ENCODE measurements at places on chromosomes 12 and 14. TPM values are rescaled to one million over a fixed set of nuclear protein-coding genes. Genes with fewer than 3 reads are reported as not detected.

CLEC7A gene
- 1.4 TPM for total RNA-seq

DDX11 gene
- total RNA-seq = 12.8 TPM

MYF5 gene
- total RNA-seq = not detected

RGS6 gene
- total RNA-seq = 0.34 TPM

SMIM41 gene
- total RNA-seq = 0.18 TPM

NPAS3 gene
- total RNA-seq = 2.6 TPM

TEX22 gene
- 2.5 TPM for total RNA-seq

DNA sequence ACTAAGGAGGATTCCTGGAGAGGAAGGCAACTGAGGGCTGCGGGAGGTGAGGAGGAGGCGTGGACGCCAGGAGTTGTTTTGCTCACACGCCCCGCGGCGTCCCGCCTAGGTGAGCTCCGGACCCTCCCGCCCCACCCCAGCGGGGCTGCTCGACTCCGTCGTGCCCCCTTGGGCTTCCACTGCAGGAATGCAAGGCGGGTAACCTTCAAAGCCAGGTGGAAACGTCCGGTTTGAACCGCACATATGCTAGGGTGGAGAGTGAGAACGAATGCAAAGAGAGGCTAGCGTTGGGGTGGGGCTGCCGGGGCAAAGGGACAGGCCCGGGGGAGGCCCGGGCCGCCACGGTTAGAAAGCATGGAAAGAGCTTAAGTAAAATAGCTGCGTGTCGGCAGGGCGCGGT, 5.4 kb upstream of the DPPA3 start:
- no peak overlapping the region for H3K4me3 ChIP-seq
- no peak overlapping the region for H3K27ac ChIP-seq
- no peaks in the 10 kb centered on the region for H3K36me3 ChIP-seq
- no peaks in the 10 kb centered on the region for H3K4me1 ChIP-seq
- DNase-seq = no peak

DNA sequence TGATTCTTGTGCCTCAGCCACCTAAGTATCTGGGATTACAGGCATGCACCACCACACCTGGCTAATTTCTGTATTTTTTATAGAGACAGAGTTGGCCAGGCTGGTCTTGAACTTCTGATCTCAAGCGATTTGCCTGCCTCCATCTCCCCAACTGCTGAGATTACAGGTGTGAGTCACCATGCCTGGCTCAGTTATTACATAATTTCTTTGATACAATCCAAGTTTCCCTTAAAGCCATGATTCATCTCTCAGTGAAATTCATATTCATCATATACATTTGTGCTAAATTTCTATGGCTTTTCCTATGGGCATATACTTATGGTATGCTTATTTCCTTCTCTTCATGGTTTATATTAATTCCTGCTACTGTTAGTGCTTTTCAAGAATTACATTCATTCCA, 29.1 kb upstream of the PZP start:
- H3K27ac ChIP-seq = no peak overlapping the region
- DNase-seq = no peak
- H3K27me3 ChIP-seq = no peaks in the 10 kb centered on the region
- no peaks in the 10 kb centered on the region for H3K36me3 ChIP-seq

- no peak overlapping the region for H3K27ac ChIP-seq
- no peaks in the 10 kb centered on the region for H3K4me1 ChIP-seq
- DNase-seq = no peak
- H3K36me3 ChIP-seq = no peaks in the 10 kb centered on the region
- H3K4me3 ChIP-seq = no peak overlapping the region
Measured at GRCh38 chr12:128682548-128683275, 141.0 kb downstream of the SLC15A4 start.

DNA sequence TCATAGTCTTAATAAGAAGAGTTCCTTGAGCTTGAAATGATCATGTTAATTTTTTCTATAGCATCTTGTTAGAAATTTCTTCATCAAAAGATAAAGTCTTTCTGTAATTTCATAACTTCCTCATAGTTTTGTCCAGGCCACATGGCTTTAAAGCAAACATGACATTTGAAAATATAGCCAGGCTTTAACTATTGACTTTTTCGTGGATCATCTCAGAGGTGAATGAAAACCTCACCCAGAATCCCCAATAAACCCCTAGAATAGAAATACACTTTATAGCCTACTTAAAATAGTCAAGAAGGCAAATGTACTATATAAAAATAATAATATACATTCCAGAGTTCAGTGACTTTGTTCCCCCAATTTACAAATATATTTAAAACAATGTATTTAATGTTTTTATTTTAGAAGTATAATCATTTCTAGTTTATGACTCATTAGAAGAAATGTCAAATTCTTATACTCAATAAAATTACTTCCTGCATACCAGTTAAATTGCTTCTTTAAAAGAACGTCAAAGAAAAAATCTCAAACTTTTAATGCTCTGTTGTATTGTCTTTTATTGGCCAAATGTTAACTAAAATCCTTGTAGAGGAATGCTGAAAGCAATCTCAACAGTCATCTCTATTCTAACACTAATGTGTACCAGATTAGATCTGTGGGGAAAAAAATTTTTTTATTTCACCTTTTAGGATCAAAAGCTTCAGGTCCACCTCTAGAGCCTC, 21.6 kb downstream of the EXOC5 start:
- no peaks in the 10 kb centered on the region for H3K27me3 ChIP-seq
- H3K4me1 ChIP-seq = no peaks in the 10 kb centered on the region
- H3K27ac ChIP-seq = no peak overlapping the region
- DNase-seq = no peak

DNA sequence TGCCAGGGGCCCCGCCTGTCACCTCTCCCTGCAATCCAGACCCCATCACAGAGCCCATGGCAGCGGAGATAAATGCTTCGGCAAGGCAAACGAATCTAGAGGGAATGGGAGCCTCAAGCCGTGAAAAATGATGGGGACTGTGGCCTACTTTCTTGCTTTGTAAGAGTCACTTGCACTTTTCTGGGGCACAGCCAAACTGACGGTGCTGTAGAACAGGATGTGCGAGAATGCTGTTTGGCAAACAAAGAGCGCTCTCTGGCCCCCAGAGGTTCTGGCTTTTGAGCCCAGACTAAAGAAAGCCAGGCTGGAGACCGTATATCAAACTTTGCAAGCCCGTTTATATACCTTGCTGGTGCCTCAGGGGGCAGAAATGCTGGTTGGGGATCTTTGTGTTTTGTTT, 108.7 kb downstream of the CACNA1C start:
- H3K36me3 ChIP-seq = no peaks in the 10 kb centered on the region
- H3K27me3 ChIP-seq = no peaks in the 10 kb centered on the region
- no peak overlapping the region for H3K27ac ChIP-seq
- no peak overlapping the region for H3K4me3 ChIP-seq
- peaks cover 17% of the 10 kb centered on the region for H3K4me1 ChIP-seq

DNA sequence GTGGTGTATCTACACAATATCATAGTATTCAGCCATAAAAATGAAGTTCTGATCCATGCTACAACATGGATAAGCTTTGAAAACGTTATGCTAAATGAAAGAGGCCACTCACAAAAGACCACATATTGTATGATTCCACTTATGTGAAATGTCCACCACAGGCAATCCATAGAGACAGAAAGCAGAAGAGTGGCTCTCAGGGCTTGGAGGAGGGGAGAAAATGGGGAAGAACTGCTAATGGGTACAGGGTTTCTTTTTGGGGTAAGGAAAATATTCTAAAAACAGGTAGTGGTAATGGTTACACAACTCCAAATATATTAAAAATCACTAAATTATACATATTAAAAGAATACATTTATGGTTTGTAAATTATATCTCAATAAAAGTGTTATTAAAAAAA, 16.5 kb downstream of the SCNN1A start:
- peaks cover 9% of the 10 kb centered on the region for H3K4me1 ChIP-seq
- no peak for DNase-seq
- no peak overlapping the region for H3K27ac ChIP-seq
- no peak overlapping the region for H3K4me3 ChIP-seq

DNA sequence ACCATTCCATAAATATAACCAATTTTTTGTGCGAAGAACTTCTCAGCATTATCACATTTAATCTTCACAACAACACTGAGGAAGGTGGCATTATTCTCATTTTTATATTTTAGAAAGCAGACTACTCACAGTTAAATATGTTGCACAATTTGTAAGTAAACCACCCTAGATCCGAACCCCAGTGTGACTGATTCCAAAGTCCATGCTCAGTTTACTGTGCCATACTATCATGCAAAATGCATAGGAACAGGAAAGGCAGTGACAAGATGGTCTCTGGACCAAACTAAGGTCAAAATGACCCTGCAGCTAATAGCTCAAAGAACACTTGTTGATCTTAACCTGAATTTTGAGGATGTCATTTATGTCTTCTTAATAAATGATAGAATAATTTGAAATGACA, 185.4 kb downstream of the GXYLT1 start:
- H3K4me3 ChIP-seq = no peak overlapping the region
- H3K36me3 ChIP-seq = no peaks in the 10 kb centered on the region
- H3K27me3 ChIP-seq = no peaks in the 10 kb centered on the region
- no peaks in the 10 kb centered on the region for H3K4me1 ChIP-seq

- no peaks in the 10 kb centered on the region for H3K4me1 ChIP-seq
- H3K27me3 ChIP-seq = no peaks in the 10 kb centered on the region
- DNase-seq = no peak
- H3K4me3 ChIP-seq = no peak overlapping the region
Measured at GRCh38 chr12:93689076-93689834, 12.1 kb downstream of the CRADD start.

- H3K4me1 ChIP-seq = peaks cover 17% of the 10 kb centered on the region
- no peaks in the 10 kb centered on the region for H3K36me3 ChIP-seq
- DNase-seq = no peak
- H3K27ac ChIP-seq = no peak overlapping the region
- H3K27me3 ChIP-seq = peaks cover 48% of the 10 kb centered on the region
Measured at GRCh38 chr14:99273766-99274345, 1.9 kb upstream of the BCL11B start.

DNA sequence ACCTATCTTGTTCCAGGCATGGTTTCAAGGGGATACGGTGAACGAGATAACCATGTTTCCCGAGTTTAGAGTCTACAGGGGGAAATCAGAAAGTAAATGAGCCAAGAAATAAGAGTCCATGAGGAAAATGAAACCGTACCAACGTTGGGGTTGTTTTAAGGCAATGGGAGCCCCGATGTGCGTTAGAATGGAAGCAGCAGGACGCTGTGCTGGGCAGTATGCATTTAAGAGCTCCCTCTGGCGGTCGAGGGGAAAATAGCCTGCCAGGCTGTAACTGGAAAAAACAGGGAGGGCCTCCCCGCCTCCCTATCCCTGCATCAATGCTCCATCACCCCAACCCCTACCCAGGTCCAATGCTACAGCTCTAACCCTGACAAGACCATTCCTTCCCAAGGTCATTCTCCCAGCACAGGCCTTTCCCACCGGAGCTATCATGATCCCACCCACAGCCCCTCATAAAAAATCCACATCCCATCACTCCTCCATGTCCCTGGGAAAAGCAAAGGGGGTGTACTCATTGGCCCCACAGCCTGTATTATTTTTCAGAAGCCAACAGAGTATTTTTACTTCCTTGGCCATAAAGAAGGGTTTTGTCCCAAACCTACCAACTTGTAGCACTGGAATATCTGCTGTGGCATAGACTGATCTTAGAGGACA, 226.3 kb upstream of the NOS1 start:
- peaks cover 3% of the 10 kb centered on the region for H3K27me3 ChIP-seq

DNA sequence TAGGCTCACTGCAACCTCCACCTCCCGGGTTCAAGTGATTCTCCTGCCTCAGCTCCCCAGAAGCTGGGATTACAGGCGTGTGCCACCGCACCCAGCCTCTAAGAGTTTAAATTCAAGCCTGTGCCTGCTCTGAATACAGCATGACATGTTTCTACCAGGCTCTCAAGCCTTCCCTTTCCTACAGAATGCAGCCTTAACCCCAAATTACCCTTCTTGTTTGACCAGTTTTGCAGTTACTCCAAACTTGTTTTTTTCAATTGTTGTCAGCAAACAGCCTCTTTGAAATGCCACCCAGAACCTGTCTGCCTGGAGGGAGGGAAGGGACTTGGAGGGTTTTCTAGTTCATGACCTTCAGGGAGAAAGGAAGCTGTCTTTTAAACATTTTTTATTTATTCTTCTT, 15.4 kb downstream of the GLTP start:
- H3K27ac ChIP-seq = no peak overlapping the region
- H3K4me1 ChIP-seq = peaks cover 5% of the 10 kb centered on the region
- no peak overlapping the region for H3K4me3 ChIP-seq
- H3K27me3 ChIP-seq = no peaks in the 10 kb centered on the region

GRCh38 chr14:57254884-57255283, 13.8 kb downstream of the EXOC5 start:
- no peaks in the 10 kb centered on the region for H3K27me3 ChIP-seq
- no peak overlapping the region for H3K27ac ChIP-seq
- H3K4me1 ChIP-seq = no peaks in the 10 kb centered on the region
- no peak overlapping the region for H3K4me3 ChIP-seq

DNA sequence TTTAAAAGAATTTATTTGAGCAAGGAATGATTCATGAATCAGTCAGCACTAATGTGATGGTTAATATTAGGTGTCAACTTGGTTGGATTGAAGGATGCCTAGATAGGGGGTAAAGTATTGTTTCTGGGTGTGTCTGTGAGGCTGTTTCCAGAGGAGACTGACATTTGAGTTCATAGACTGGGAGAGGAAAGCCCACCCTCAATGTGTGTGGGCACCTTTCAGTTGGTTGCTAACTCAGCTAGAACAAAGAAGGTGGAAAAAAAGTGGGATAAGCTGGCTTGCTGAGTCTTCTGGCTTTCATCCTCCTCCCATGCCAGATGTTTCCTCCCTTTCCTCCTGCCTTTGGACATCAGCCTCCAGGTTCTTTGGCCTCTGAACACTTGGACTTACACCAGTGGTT, 47.2 kb downstream of the TESPA1 start:
- H3K27ac ChIP-seq = no peak overlapping the region
- peaks cover 10% of the 10 kb centered on the region for H3K4me1 ChIP-seq
- no peak for DNase-seq
- H3K27me3 ChIP-seq = no peaks in the 10 kb centered on the region
- no peak overlapping the region for H3K4me3 ChIP-seq

GRCh38 chr14:100104523-100105300, 39.5 kb downstream of the EVL start:
- H3K36me3 ChIP-seq = no peaks in the 10 kb centered on the region
- H3K4me1 ChIP-seq = peaks cover 20% of the 10 kb centered on the region
- H3K4me3 ChIP-seq = no peak overlapping the region
- H3K27me3 ChIP-seq = no peaks in the 10 kb centered on the region

DNA sequence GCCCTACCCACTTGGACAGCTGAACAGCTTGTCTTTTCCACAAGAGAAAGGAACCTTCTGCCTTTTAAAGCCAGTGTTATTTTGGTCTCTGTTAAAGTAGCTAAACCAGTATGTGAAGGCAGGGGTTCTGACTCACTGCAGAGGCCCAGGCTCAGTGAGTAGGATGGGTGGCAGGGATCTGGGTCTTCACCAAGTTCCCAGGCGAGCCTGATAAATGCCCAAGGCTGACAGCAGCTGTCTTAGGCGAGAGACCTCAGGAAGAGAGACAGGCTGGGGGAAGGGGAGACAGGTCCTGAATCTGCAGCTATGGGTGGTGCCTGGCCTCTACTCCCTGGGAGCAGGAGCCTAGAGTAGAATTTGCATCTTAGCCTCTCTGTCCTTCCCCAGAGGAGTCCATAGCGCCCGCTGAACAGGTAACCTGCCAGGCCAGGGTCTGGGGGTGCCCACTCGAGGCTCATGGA, 18.1 kb upstream of the KIF26A start:
- H3K36me3 ChIP-seq = no peaks in the 10 kb centered on the region
- H3K27ac ChIP-seq = no peak overlapping the region
- no peaks in the 10 kb centered on the region for H3K4me1 ChIP-seq
- peaks cover 14% of the 10 kb centered on the region for H3K27me3 ChIP-seq
- DNase-seq = no peak
- H3K4me3 ChIP-seq = no peak overlapping the region

Data from astrocyte (in vitro differentiated cells and primary cell).